ENCODE measurements at places on chromosomes 6 and 20.

DNA sequence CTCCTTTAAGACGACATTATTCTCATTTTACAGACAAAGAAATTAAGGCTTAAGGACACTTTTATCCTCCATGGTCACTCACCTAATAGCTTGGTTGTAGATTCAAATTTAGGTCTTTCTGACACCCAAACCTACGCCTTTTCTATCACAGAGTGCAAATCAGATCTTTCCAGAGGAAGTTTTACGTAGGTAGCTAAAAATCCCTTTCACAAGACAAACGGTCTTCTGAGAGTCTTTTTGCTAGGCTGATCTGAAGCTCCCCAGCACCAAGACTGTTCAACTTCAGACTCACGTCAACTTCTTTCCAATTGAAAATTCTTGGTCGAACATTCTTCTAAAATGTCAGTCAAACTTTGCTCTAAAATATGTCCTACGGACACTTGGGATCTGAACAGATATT lies 46.5 kb downstream of the BLOC1S5 start:
- no peak for DNase-seq

DNA sequence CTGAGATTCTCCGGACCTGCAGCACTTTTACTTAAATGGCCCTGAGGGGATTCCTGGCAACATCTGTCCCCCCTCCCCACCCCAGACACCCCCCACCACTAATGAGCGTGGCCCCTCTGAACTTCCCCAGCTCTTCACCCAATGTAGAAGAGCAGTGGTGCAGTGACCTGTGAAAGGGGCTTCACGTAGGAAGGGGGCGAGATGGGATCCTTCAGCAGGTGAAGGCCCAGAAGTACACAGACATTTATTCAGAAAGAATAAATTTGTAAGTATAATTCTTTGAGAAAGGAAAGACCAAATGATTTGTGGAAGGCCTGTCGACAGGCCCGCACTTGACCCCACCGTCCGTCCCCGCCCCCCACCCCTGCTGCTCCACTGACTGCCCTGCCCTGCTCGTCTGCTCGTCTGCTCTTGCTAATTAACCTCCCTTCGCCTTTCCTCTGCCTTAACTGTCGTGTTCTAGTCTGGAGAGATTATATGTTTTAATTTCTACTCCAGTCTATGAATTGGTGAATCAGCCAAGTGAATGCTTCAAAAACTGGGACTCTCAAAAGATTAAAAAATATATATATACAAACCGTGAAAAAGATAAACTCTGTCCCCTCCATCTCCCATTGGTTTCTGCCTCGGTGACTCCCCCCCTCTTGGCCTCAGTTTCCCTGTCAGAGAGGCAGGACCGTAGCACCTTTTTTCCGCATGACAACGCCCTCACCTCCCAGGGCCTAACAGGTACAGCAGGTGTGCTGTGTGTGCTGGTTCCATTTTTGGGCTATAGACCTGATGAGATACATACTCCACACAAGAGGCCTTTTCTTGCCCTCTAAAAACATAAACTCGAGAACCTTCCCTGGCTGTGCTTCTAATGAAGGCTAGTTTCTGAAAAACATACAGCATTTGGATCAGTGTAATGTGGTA lies 49.2 kb downstream of the GNAS start:
- DNase-seq, result no peak

DNA sequence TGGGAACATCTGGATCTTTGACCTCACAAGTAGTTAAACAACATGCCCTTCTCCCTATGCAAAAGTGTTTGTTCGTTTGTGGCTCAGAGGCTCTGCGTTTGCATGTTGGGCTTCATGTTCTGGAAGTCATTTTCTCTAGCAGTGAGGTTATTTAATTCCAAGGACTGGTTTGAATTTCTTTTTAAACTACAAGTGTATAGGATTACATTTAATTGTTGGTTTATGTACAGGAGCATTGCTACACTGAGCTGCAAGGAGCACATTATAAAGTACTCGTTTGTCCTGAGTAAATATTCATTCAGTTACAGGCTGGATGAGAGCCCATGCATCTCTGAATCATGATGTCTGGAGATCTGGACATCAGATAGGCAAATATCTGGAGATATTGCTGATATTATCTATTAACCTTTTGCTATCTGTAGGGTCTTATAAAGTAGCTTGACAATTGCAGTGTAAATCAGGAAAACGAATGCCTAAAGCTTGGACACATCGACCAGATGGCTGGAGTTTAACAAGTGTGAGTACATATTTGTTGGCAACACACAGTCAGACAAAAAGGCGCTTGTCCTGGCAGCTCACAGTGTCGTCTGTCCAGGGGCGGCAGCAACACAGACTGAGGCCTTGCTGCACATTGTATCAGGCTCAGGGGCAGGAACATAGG lies 84.6 kb downstream of the PDE7B start:
- DNase-seq, result no peak

GRCh38 chr6:74534465-74535211 lies 671.2 kb downstream of the COL12A1 start:
- DNase-seq, result no peak

- no peak for DNase-seq
Observed at GRCh38 chr6:9594746-9595145, 820.1 kb downstream of the TFAP2A start.

GRCh38 chr6:119587537-119587936 lies 238.0 kb upstream of the MAN1A1 start:
- no peak for DNase-seq

GRCh38 chr20:11012975-11013374 lies 339.2 kb upstream of the JAG1 start:
- no peak for DNase-seq

DNA sequence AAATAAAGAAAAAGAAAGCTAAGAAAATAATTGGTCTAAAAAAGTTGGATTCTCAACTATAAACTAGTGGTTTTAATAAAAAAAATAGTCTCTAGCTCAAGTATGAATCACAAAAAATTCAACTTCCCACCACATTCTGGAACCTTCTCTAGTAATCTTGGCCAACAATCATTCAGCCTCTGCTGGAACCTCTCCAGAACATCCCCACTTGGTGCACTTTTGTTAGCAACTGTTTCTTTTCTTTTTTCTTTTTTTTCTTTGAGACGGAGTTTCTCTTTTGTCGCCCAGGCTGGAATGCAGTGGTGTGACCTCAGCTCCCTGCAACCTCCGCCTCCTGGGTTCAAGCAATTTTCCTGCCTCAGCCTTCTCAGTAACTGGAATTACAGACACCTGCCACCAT lies 35.7 kb downstream of the TXLNB start:
- no peak for DNase-seq

DNA sequence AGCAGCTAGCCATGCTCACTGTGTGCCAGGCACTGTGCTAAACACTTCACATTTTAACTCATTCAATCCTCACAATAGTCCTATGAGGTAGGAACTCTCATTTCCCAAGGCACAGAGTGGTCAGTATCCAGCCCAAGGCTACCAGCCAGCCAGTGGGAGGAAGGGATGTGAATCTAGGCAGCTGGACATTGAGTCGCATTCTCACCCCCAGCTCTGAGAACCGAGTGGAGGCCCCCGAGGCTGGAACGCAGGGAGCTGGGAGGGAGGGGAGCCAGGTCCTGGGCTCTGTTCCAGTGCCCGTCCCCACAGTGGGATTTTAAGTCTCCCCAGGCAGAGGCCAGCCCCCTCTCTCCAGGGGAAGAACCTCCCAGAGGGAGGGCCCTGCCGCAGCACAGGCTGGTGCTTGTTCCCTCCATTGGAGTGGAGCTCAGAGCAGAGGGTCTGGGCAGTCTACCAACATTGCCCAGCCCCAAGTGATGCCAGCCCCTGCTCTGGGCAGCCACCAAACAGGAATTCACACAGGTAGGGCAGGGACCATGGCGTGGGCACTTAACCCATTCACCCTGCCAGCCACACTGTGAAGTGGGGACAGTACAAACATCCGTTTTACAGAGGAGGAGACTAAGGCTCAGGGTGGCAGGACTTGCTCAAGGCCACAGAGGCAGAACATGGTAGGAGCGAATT lies 131.3 kb downstream of the CEBPB start:
- DNase-seq, result no peak

DNA sequence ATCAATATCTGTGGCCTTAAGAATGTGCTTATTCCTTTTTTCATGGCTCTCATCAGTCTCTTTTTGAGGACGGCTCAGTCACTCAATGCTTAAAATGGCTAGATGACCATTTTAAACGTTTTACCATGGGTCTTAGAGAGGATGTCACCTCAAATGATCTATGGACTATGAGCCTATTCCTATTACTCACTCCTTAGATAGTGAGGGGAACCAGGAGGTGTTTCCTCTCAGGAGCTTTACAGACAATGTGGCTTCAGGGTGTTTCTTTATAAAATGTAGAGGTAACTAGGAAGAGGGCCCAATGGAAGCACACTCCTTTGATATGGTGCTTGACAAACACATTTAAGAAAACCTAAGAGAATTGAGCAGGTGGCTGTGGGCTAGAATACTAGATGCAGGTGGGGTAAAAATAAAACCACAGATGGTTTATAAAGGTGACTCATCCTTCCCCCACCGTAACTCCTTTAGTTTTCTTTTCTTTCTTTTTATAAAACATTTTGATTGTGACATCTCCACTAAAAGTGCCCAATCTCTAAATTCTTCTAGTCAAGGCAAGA lies 1.5 kb upstream of the TMEM200A start:
- DNase-seq, result no peak

DNA sequence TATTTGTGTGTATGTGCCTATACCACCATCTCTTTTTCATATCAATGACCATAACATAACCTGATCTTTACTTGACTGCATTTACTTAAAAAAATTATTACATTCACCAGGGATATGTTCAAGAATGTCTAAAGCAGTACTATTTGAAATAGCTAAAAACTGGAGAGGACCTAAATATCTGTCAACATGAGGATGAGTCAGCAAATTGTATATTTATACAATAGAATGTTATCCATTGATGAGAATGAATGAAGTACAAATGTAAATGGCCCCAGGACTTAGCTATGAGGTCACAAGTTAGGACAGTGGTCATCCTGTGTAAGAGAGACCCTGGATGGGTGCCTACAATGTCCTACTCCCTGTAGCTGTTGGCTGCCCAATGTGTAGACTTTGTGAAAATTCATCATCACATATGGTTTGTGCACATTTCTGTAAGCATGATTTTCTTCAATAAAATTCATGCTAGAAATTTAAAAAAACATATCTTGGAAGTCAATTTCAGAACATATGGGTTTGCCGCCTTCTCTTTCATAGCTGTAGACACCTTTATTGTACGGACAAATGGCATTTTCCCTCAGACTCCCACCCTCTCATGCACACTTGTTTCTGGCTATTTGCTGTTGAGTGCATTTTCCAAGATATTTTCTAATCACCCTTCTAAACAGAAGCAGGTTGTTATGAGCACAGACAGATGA lies 202.4 kb downstream of the CDH26 start:
- no peak for DNase-seq

DNA sequence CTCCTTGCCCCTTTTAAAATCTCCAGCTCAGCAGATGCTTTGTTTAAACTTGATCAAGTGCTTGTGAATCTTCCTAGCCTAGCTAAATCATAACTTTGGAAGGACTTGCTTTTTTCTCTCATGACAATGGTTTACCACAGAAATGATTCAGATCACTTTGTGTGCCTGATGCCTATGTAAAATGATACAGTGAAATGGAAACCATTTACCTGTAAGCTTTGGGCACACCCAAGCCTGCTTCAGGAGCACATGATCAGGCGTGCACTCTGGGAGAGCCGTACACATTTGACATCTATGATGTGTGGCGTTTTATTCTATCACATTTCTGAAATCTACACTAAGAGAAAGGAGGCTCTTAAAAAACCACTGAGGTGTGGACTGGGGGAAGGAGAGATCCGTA lies 41.1 kb downstream of the PTPN1 start:
- DNase-seq, result no peak

DNA sequence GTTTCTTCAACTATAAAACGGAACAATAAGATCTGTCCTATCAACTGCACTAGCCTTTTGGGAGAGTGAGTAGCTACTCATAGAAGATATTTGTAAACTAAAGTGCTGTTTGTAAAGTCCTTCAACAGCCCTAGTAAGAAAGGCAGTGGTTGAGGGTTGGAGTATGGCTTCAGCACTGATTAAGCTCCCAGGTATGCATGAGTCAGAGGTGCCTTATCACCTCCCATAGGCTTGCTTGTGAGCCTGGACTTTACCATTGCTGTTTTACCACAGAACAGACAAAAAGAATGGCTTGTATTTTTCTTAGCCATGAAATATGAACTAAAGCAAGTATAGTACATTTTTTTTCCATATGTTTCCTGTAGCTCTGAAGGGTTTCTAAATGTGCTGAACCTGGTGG lies 44.1 kb downstream of the SAMD3 start:
- no peak for DNase-seq

DNA sequence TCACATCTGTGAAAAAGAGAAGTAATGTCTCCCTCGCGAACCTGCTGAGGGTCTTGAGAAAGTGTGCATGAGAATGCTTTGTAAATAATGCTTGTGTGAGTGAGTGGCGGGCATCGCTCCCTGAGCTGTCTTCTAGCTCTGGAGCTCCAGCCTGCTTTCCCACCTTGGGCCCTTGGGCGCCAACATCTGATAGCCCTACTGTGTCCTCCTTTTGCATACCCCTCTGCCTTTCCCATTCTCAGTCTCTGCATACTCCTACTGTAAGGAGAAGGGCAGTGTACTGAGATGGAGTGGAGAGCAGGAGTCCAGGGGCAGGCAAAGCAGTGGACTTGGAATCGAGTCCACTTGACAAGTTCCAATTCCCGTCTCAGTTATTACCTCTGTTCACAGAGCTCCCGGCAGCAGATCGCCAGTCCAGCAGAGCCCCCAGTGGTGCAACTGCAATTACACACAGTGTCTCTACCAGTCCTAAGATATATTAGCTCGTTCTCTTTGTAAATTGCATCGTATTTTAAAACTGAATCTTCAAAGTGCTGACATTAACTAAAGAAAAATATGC lies 847 bp upstream of the NCR2 start:
- DNase-seq, result no peak

GRCh38 chr6:66103954-66104353 lies 396.9 kb upstream of the EYS start:
- no peak for DNase-seq

DNA sequence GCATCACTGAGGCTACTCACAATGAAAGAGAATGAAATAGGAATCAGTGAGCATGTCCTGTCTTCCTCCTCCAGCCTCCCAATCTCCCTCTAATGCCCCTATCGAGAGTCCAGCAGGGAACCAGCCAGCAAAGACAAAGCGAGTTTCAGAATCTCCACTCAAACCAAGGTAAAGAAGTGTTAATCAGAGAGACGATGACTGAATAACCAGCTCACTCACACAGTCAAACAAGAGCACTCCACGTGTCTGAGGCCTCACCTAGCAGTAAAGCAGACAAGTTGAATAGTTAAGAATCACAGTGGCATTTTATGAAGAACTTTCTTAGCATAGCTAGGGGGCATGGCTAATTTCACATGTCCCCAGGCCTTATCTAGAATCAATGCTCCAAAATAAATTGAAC lies 3.3 kb upstream of the TREM1 start:
- no peak for DNase-seq

GRCh38 chr20:3595541-3595940 lies 67.7 kb downstream of the GFRA4 start:
- peak; percentile 30 for DNase-seq

DNA sequence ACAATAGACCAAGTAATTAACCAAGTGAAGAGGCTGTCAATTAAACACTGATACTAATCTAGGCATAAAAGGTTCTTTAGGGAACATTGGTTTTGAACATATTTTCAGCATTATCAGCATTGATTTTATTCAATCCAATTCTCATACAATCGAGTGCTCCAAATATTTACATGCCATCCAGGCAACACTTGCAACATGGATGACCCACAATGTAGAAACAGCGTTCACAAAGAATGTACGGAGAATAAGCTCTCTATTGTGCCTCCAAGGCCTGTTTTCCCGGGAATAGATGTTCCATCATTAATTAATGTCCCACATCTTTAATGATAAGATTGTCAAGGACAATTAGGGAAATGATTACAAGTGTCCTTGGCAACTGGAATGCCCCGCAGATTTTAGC lies 117.4 kb downstream of the RFX6 start:
- DNase-seq, result no peak

- no peak for DNase-seq
Observed at GRCh38 chr6:110781522-110782214, 33.6 kb downstream of the CDK19 start.

All from NCI-H1105 (cell line).